Effector memory CD8-positive, alpha-beta T cell (primary cell): ENCODE measurements at places on chromosomes 6 and 20.

GRCh38 chr20:16459019-16459700, 114.1 kb downstream of the KIF16B start:
- no peaks in the 10 kb centered on the region for H3K36me3 ChIP-seq
- no peak for DNase-seq
- H3K4me1 ChIP-seq: no peaks in the 10 kb centered on the region
- no peaks in the 10 kb centered on the region for H3K27me3 ChIP-seq

- no peaks in the 10 kb centered on the region for H3K27me3 ChIP-seq
- H3K4me1 ChIP-seq: no peaks in the 10 kb centered on the region
- no peak for DNase-seq
- no peak overlapping the region for H3K27ac ChIP-seq
- no peak overlapping the region for H3K4me3 ChIP-seq
Measured at GRCh38 chr20:6841128-6841527, 73.6 kb downstream of the BMP2 start.

- H3K27me3 ChIP-seq: peaks cover 23% of the 10 kb centered on the region
- no peak overlapping the region for H3K4me3 ChIP-seq
- no peaks in the 10 kb centered on the region for H3K36me3 ChIP-seq
- no peak overlapping the region for H3K27ac ChIP-seq
Measured at GRCh38 chr6:148521158-148521557, 178.5 kb downstream of the SASH1 start.

GRCh38 chr6:52106994-52107393, 19.6 kb upstream of the PKHD1 start:
- H3K27ac ChIP-seq: no peak overlapping the region
- no peak overlapping the region for H3K4me3 ChIP-seq
- no peak for DNase-seq
- H3K4me1 ChIP-seq: no peaks in the 10 kb centered on the region

- no peaks in the 10 kb centered on the region for H3K27me3 ChIP-seq
- H3K4me1 ChIP-seq: peaks cover 25% of the 10 kb centered on the region
- no peak overlapping the region for H3K4me3 ChIP-seq
- DNase-seq: no peak
- peaks cover 9% of the 10 kb centered on the region for H3K36me3 ChIP-seq
Measured at GRCh38 chr20:47559141-47559540, 57.5 kb downstream of the NCOA3 start.

DNA sequence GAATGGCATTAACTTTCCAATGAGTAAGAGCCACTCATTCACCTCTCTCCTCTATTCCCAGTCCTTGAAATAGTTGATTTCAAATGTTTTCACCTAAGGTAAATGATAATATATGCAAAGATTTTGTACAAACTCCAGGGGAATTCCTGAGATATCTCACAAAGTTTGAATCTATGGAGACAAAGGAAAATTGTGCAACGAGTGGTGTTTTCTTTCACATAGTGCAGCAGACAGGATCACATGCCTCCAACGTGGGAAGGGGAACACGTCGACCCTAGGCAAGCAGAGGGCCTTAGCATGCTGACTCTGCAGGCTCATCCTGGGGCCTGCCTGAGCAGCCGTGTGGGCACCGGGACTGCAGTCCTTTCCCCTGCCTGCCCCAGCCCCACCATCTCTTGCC, 195.6 kb upstream of the THBS2 start:
- H3K4me3 ChIP-seq: no peak overlapping the region
- H3K27ac ChIP-seq: no peak overlapping the region
- no peaks in the 10 kb centered on the region for H3K4me1 ChIP-seq
- H3K36me3 ChIP-seq: no peaks in the 10 kb centered on the region
- no peak for DNase-seq
- peaks cover 31% of the 10 kb centered on the region for H3K27me3 ChIP-seq

GRCh38 chr20:11499101-11499634, 418.5 kb upstream of the BTBD3 start:
- no peak overlapping the region for H3K4me3 ChIP-seq
- H3K27me3 ChIP-seq: no peaks in the 10 kb centered on the region
- H3K4me1 ChIP-seq: no peaks in the 10 kb centered on the region
- H3K36me3 ChIP-seq: peaks cover 1% of the 10 kb centered on the region
- no peak overlapping the region for H3K27ac ChIP-seq
- no peak for DNase-seq

DNA sequence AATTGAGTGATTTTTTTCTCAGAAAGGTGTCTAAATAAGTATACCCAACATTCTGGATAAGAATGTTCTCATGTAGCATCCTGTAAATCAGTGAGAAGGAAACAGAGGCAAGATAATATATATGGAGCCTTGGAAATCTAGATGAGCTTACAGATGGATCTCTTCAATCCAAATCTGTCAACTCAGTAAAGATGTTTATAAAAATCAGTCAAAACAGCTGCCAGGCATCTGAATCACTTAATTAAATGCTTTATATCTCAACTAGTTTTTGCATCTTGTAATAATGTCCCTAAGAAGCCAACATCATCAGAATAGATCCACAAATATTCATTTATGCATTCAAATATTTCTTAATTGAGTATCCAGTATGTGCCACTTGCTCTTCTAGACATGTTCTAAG, 300.2 kb downstream of the KHDC1L start:
- no peaks in the 10 kb centered on the region for H3K4me1 ChIP-seq
- H3K27me3 ChIP-seq: no peaks in the 10 kb centered on the region
- H3K27ac ChIP-seq: no peak overlapping the region
- H3K4me3 ChIP-seq: no peak overlapping the region

DNA sequence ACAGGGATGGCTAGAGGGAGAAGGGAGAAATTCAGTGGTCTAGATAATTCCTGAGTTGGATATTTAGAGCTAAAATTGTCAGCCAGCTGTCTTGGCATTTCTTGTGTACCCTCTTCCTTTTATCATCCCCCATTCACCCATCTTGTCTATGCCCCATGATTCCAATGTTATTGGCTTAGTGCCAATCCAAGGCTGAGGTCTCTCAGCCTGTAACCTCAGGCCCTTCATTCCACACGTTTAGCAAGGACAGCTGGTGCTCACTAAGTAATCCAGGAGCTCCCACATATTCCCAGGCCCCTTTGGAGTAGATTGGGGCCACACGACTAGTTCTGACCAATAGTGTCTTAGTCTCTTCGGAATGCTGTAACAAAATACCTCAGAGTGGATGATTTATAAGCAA, 112.4 kb upstream of the ATXN1 start:
- peaks cover 32% of the 10 kb centered on the region for H3K27me3 ChIP-seq
- H3K36me3 ChIP-seq: no peaks in the 10 kb centered on the region
- DNase-seq: no peak
- H3K4me3 ChIP-seq: no peak overlapping the region
- no peaks in the 10 kb centered on the region for H3K4me1 ChIP-seq

GRCh38 chr6:71403422-71404134, 115.0 kb downstream of the OGFRL1 start:
- no peak overlapping the region for H3K27ac ChIP-seq
- no peak for DNase-seq
- H3K4me3 ChIP-seq: no peak overlapping the region
- peaks cover 27% of the 10 kb centered on the region for H3K27me3 ChIP-seq
- H3K36me3 ChIP-seq: peaks cover 4% of the 10 kb centered on the region

DNA sequence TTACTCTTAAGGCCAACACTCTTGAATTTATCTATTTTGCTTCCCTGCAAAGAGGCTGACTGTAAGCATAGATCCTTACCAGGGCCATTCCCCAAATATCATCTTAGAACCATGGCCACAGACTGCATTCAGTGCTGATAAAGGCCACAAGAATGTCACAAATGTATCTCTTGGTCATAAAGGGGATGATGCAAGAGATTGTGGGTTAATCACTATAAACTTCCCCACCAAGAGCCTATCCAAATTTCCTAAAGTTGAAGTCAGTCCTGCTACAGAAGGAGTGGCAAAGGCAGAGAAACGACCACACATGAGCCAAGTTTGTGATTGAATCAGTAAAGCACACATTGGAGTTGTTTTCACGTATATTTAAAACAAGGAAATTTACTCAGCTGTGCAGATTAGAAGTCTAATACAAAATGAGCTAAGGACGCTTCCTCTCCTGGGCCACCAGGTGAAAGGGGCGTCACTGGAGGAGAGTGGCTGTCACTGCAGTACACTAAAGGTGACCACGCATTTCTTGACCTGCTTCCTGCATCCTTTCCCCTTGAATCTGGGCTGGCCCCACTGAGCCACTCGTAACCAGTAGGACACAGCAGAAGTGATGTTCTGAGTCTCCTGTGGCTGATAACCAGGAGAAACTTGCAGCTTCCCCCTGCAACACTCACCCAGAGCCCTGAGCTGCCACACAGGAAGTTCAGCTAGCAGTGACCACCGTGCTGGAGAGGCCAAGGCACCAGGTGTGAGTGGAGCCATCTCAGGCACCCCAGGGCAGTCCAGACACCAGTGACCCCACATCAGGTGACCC, 181.9 kb downstream of the SYNDIG1 start:
- H3K27me3 ChIP-seq: peaks cover 32% of the 10 kb centered on the region
- no peak for DNase-seq
- H3K4me1 ChIP-seq: no peaks in the 10 kb centered on the region
- H3K27ac ChIP-seq: no peak overlapping the region

GRCh38 chr20:53922901-53923314, 147.5 kb downstream of the BCAS1 start:
- H3K4me1 ChIP-seq: peaks cover 13% of the 10 kb centered on the region
- H3K27me3 ChIP-seq: no peaks in the 10 kb centered on the region
- peaks cover 3% of the 10 kb centered on the region for H3K36me3 ChIP-seq
- DNase-seq: no peak

- no peaks in the 10 kb centered on the region for H3K27me3 ChIP-seq
- H3K36me3 ChIP-seq: no peaks in the 10 kb centered on the region
- no peak for DNase-seq
- no peak overlapping the region for H3K4me3 ChIP-seq
Measured at GRCh38 chr20:5881703-5882102, 68.6 kb downstream of the TRMT6 start.
